GM23338 (cell line): ENCODE measurements at places on chromosomes 2 and 18.

DNA sequence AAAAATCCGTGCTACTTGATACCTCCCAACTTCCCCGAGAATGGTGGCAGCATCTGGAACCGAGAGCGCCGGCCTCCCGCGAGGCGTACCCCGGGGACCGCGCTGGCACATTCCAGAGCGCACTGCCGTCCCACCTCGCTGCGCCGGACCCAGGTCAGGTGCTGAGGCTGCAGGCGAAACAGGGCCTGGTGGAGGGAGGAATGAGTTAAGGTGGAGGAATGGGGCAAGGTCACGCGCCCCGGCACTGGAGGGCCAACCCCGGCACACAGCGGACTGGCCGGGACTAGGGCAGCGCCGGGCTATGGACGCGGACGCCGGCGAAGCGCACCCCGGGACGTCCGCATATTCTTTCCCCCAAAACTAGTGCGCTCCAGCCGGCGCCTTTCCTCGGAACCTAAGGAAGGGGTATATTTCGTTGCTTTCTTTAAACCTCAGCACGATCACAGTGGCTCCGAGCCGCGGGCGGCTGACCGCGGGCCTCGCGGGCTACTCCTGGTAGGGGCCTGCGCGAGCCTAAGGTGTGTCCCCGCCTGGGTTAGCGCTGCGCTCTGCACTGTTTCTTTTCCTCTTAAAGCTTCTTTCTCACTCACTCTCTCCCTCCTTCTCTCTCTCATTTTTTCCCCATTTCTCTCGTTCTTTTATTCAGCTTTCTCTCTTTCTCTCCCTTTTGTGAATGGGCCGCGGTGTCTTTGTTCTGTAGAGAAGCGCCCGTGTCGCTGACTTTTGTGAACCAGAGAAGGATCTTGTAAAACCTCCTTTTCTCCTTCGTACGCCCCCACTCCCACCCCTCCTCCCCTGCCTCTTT, 2.1 kb upstream of the OTX1 start:
- no peaks in the 10 kb centered on the region for H3K36me3 ChIP-seq
- H3K27ac ChIP-seq: no peak overlapping the region
- peak; percentile 79 for DNase-seq
- peaks cover 80% of the 10 kb centered on the region for H3K27me3 ChIP-seq
- peaks cover 55% of the 10 kb centered on the region for H3K4me1 ChIP-seq

DNA sequence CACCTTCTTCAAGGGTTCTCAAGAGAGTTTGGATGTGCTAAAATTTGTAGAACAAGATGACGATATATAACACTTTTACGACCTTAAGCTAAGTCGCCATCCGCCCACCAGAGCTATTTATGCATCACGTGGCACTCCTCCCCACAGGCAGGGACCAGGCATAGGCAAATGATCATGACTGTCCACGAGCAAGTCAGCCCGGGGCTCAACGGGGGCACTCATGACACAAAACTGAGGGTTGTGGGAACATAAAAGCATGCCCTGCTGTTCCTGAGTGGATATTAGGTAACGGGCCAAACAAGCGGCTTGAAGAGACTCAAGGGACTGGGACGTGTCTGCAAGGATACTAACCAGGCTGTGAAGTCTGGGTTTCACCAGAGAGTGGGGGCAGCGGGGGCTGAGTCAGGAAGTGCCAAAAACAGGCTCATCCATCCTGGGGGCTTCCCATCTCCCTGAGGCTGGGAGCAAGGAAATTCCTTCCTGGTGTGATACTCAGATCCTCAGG, 58.1 kb downstream of the FAM178B start:
- no peaks in the 10 kb centered on the region for H3K36me3 ChIP-seq
- H3K4me1 ChIP-seq: 0 out of 2 replicates have a peak, but pooled peaks cover 2% of the 10 kb centered on the region
- no peak overlapping the region for H3K27ac ChIP-seq
- H3K27me3 ChIP-seq: no peaks in the 10 kb centered on the region
- H3K4me3 ChIP-seq: no peak overlapping the region

DNA sequence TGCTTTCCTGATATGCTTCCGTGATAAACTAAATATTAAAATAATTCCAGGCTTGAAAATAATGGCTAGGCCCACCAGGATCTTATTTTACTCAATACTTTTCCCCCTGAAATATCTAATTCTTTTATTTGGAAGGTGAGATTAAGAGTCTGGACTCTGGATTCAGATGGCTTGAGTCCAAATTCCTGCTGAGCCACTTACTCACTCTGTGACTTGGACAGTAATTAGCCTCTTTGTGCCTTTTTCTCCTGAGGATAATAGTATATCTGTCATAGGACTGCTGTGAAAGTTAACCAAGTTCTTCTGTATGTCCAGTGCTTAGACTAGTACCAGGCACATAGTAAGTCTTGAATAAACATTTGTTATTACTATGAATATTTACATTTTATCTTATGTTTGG, 127.3 kb upstream of the ERBB4 start:
- H3K4me3 ChIP-seq: no peak overlapping the region
- no peaks in the 10 kb centered on the region for H3K27me3 ChIP-seq
- H3K27ac ChIP-seq: no peak overlapping the region
- DNase-seq: no peak
- no peaks in the 10 kb centered on the region for H3K36me3 ChIP-seq

DNA sequence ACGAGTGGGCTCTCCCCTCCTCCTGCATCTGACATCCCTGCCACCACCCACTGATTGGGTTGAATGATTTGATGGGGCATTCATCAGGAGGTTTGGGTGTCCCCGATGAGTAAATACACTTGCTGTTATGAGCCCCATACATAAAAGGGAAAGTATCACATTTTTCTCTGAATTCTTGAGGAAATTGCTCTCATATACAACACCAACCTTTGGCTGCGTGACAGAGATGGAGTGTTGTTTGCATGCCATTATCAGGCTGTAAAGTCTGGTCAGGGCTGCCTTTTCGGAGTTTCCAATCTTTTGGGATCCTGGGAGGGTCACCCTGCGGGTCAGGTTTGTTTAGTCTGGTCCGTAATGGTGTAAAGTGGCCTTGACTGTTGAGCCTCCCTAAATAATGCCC, 227.9 kb upstream of the SPRED2 start:
- no peak overlapping the region for H3K4me3 ChIP-seq
- H3K27ac ChIP-seq: no peak overlapping the region
- no peaks in the 10 kb centered on the region for H3K36me3 ChIP-seq
- H3K4me1 ChIP-seq: no peaks in the 10 kb centered on the region
- H3K27me3 ChIP-seq: no peaks in the 10 kb centered on the region
- DNase-seq: no peak

DNA sequence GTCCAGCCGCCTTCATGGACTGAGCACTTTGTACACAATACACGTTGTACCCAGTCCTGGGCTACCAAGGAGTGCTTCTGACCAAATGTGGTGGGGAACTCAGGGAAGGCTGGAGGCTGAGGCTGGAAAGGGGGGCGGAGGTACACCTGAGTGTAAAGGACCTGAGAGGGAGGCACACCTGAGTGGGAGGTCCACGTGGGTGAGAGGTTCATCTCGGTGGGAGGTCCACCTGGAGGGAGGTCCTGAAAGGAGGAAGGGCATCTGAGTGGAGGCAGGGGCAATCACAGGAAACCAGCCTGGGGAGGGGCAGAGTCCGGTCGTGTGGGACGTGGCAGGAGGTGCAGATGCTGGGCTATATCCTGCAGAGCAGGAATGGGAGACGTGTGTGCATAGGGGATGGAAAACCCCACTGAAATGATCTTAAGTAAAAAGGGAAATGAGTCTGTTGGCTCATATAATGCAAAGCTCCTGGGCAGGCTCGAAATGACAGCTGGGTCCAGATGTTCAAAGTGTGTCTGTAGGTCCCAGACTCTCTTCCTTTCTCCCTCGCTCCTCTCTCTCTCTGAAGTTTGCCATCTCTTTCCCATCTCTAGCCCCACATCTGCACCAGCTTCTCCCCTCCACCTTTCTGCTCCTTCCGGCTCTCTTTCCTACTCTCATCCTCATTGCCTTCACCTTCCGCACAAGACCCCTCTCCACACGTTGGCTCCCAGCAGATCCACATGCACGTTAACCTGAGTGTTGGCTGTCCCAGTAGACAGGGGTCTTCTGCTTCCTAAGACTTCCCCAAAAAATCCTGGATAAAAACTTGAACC, 137.7 kb downstream of the PXDN start:
- H3K27me3 ChIP-seq: no peaks in the 10 kb centered on the region
- H3K4me1 ChIP-seq: peaks cover 13% of the 10 kb centered on the region
- no peaks in the 10 kb centered on the region for H3K36me3 ChIP-seq
- H3K4me3 ChIP-seq: no peak overlapping the region
- peak overlapping the region; percentile 96 for H3K27ac ChIP-seq

- H3K27me3 ChIP-seq: no peaks in the 10 kb centered on the region
- H3K4me3 ChIP-seq: no peak overlapping the region
- no peaks in the 10 kb centered on the region for H3K4me1 ChIP-seq
- H3K36me3 ChIP-seq: no peaks in the 10 kb centered on the region
- DNase-seq: no peak
These were observed 406.6 kb upstream of the MMADHC start for GRCh38 chr2:149994057-149994728.

DNA sequence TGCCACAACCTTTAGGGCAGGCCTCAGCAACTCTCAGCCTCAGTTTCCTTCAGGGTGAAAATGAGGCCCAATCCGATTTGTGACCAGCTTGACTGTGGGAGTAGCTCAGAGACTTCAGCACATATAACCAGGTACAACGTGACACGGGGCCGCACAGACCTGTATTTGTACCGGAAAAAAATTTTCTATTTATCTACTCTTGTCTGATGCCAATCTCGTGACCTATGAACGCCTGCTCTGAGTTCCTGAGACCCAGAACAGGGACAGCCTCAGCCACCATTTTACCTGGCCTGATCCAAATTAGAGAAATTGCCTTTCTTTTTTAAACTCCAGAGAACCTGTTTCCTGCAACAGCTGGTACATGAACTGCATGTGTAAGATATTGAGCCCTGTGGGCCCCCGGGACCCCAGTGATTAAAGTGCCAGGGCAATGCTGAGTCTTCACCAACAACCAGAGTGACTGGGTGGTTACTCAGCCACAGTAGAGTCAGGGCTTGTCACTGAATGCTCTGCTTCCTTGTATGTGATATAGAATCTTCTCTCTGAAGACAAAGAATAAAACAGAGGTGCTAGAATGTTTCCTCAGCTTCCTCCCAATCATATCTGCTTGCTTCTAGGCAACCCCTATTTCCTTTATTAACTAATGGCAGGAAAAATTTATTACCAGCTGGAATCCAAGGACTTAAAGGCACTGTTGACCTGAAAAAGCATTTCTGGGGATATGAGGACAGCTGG, 47.8 kb upstream of the FZD7 start:
- DNase-seq: no peak
- no peak overlapping the region for H3K27ac ChIP-seq
- no peaks in the 10 kb centered on the region; the same call in 1 of the 2 replicates for H3K36me3 ChIP-seq
- no peak overlapping the region for H3K4me3 ChIP-seq

- 0 out of 2 replicates have a peak, but pooled peaks cover 3% of the 10 kb centered on the region for H3K36me3 ChIP-seq
- no peaks in the 10 kb centered on the region for H3K27me3 ChIP-seq
- DNase-seq: no peak
- no peak overlapping the region for H3K27ac ChIP-seq
These were observed 23.8 kb downstream of the SH3BP4 start for GRCh38 chr2:234975611-234976010.

- H3K27ac ChIP-seq: 0 out of 2 replicates have a peak overlapping the region, but pooled peaks have one; percentile 26
- no peak overlapping the region for H3K4me3 ChIP-seq
- H3K27me3 ChIP-seq: no peaks in the 10 kb centered on the region
- H3K4me1 ChIP-seq: peaks cover 9% of the 10 kb centered on the region
These were observed 5.1 kb upstream of the TTC27 start for GRCh38 chr2:32622570-32623310.

GRCh38 chr2:156470975-156471583, 34.9 kb downstream of the GPD2 start:
- no peak overlapping the region for H3K27ac ChIP-seq
- peaks cover 15% of the 10 kb centered on the region for H3K4me1 ChIP-seq
- H3K27me3 ChIP-seq: no peaks in the 10 kb centered on the region
